ENCODE measurements at places on chromosomes 2 and 18.

DNA sequence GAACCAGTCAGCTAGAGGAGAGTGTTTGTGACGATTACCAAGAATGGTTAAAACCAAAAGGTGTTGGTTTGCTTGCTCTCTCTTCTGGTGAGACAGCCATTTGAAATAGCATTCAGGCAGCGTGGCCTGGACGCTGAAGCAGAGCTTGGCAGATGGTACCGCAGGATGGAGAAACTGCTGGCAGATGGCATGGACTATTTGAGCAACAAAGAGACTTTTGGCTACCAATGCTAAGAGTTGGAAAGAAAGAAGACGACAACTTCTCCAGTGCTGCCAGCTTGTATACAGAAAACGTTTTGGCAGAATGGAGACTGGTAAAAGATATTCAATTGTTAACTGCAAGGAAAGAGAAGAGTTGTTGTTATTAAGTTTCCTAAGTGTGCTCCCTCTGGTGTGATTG is 315.0 kb downstream of the PARD3B start:
- no peak for DNase-seq

DNA sequence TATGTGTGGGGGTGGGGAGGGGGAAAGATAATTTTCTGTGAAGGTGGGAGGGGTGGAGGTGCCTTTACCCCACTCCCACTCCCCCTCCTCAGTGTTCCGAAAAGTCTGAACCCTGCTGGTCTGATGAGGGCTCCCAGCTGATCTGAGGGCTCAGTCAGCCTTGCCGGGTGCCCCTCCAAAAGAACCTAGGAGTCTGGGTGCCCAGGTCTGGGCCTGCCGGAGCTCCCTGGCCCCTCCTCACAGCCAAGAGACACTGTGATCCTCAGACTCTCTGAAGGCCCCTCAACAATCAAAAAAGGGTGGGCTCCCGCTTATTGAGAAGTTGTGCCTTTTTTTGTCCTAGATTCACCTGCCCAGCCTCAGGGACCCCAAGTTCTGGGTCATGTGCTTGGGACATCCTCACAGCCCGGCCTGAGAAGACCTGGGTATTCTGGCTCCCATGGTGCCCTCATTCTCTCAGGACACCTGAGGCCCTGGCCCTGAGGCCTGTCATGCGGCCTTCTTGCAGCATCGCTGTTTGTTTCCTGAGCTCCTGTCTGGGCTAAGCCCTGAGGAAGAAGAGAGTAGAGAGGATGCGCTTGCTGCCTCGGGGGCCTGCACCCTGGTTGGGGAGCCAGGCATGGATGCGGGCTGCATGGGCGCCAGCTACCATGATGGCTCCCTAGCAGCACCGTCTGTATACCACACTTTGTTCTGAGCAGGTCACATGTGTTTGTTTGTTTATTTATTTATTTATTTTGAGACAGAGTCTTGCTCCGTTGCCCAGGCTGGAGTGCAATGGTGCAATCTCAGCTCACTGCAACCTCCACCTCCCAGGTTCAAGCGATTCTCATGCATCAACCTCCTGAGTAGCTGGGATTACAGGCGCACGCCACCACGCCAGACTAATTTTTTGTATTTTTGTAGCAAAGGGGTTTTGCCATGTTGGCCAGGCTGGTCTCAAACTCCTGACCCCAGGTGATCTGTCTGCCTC is 44.0 kb downstream of the SDC1 start:
- DNase-seq = no peak

DNA sequence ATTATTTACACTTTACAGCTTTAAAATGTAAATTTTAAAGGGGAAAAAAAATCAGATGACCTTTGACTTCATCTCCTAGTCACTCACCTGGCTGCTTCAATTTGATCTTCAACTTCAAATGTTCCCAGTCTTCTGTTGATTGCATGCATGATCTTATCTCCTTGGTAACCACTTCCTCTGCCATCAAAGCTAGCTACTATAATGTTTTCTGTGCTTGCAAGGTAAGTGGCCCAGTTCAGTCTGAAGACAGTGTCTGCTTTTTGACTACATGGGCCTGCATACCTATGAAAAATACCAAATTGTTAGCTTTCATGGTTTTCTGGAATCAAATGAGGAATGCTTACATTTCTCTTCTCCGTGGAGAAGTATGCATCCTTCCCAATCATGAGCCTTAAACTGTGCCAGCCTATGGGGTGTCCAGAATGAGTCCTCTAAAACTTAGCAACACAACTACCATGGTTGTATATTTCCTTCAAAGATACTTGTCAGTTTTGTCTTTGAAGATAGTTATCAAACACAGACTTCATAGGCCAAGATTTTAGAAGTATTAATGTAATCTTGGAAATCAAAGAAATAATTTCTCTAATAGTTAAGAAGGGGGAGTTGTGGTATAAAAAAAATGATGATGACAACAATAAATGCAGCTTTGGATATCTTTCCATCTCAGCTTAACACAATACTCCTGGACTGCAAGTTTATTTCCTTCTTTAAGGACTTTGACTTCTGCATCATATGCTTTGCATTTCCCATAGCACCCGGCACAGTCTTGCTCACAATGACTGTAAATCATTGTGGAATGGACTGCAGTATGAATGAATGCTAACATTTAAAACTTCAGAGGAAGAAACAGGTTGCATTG is 62.1 kb downstream of the DPP4 start:
- DNase-seq = no peak

DNA sequence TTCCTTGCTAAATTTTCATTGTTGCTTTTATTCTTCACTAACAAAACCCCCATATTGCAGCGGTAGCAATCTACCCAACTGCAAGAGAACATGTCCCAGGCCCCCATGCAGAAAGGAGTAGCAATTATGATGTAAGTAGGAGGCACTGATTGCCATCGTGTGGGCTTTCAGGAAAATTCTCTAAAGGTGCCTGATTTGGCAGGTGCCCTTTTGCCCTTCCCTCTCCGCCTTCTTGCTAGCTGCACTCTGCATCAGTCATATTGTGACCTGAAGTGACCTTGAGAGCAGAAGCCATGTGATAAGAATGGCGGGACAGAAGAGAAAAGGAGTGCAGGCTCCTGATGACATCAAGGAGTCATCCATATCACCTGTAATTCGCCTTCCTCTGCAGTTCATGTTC is 112.1 kb downstream of the NCKAP5 start:
- DNase-seq = no peak

DNA sequence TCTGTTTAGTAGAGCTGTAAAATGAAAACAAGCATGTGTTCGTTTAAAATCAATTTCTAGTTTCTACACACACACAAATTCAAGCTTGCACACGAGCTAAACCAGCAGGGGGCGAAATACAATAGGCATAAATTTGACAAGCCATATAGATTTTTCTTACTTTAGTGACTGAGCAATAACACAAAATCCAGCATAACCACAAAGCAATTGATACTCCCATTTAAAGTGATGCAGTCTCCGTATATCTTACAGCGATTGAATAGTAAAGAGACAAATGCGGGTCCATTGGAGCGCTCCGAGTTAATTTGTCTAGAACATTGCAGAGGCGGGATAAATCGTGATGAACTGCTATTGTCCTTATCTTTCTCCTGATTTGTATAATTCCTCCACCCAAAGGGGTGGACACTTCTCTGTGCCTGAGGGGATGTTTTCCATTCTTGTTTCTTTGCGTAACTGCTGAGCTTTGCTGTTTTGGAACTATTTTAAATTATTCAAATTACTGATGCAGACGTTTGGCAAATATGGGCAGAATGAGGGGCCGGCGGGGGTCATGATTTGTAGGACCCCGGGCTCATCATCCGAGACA is 1.2 kb upstream of the AFTPH start:
- peak; percentile 29 for DNase-seq

DNA sequence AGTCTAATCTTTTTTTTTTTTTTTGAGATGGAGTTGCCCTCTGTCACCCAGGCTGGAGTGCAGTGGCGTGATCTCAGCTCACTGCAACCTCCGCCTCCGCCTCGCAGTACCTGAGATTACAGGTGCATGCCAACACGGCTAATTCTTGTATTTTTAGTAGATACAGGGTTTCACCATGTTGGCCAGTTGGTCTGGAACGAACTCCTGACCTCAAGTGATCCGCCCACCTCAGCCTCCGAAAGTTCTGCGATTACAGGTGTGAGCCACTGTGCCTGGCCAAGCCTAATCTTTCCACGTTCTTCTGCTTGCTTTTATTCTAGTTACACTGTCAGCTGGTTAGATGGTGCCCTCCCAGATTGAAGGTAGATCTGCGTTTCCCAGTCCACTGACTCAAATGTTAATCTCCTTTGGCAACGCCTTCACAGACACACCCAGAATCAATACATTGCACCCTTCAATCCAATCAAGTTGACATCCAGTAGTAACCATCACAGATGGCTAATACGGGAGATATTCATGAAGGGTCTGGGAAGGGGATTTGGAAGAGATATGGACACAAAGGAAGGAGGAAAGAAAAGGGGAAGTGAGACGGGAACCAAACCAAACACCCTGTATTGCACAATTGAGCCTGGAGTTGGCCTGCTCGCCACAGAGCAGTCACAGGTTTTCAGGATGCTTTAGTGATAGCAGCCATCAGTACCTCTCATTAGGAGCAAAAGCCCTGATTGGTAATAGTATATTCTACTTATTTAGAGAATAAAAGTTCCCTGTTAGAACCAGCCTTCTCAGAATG is 229.8 kb downstream of the PIK3C3 start:
- no peak for DNase-seq

GRCh38 chr2:225130093-225130492 is 87.8 kb upstream of the DOCK10 start:
- DNase-seq = no peak

GRCh38 chr2:44680424-44680971 is 261.0 kb upstream of the SIX3 start:
- DNase-seq = no peak

GRCh38 chr2:237432484-237433092 is 18.6 kb upstream of the COL6A3 start:
- no peak for DNase-seq

- DNase-seq = no peak
Measured at GRCh38 chr2:205086662-205087061, 541.4 kb downstream of the PARD3B start.

DNA sequence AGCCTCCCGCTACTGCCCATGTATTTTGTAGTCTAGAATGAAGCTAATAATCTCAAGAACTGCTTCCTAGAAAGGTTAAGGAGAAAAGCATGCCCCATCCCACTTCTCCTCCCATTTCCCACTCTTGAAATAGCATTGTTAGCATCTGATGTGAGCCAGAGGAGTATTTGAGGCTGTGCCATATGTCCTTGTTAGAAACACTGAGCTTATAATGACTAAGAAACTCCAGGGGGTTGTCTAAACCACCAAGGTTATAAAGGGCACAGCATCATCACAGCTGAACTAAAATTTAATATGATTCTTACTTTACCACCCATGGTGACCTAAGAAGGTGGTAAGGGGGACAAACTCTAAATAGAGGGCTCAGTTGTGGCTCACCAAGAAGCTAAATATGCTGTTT is 16.6 kb downstream of the TSPYL6 start:
- no peak for DNase-seq

- DNase-seq = no peak
Measured at GRCh38 chr2:59425247-59425646, 1128.2 kb downstream of the BCL11A start.

GRCh38 chr2:166090346-166090745 is 37.5 kb downstream of the SCN1A start:
- DNase-seq = no peak

GRCh38 chr2:134338208-134338607 is 84.3 kb downstream of the MGAT5 start:
- no peak for DNase-seq

DNA sequence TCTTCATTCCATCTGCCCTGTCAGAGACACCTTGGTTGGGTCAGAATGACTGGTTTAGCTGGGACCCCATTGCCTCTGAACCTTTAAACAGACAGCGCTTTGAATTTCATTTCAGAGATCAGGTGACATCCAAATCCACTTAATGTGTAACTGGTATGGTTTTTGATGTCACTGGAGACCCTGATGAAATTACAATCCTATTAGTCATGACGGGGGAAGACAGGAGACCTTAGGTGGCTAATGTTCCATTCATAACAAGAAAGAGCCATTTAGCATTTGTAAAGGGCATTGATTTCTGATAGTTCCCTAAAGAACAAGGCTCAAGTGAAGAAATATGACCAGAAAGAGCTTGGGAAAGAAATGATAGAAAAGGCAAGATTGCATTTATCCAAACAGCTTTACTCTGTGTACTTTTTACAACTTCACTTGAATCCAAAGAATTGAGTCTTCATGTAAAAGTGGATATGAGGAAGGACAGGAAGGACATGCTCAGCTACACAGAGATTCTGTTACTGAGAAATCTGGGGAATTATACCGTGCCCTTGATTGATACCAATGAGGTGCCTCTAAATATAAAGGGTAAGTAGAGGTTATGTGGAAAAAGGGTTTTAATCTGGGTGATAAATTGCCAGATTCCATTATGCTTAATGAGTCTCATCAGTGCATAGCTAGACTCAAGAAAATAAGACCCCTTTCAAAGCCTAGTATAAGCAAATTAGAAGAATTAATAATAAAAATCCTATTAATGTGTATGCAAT is 198.2 kb downstream of the NCKAP5 start:
- DNase-seq = no peak

- no peak for DNase-seq
Measured at GRCh38 chr2:164967781-164968228, 12.5 kb upstream of the SLC38A11 start.

DNA sequence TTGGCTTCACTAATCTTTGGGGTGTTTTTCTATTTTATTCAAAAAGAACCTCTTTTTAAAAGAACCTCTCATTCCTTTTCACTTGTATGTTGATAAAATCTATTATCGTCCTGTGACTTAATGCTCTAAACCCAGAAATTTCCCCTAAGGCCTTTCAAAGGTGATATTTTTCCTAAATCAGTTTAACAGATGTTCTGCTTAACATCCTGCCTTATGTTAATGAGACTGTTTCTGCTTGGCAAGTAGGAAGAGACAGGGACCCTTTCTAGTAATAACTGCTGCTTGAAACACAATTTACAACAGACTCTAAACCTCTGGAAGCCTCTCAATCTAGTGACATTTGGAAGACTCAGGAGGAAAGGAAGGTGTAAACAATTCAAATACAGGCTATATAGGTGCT is 128.8 kb downstream of the KCNJ3 start:
- DNase-seq = no peak

- DNase-seq = no peak
Measured at GRCh38 chr2:70009762-70010575, 48.5 kb upstream of the ASPRV1 start.

DNA sequence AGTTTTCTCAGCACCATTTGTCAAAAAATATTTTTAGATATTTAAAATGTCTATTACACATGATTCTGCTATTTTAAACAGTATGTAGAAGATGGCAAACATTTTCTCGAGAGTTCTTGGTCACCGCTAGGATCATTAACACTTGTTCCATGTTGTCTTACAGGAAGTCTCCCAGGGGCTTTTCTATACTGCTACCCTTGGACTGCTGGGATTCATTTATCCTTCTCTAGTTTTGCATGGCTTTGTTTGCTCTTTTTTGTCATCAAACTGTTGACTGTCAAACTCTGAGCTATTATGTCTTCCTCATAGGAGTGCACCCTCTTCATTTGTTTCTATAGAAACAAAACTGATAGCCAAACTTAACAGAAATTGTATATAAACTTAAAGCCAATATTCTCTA is 184.9 kb downstream of the CDCA7 start:
- no peak for DNase-seq

GRCh38 chr2:207283356-207283755 is 117.6 kb upstream of the KLF7 start:
- DNase-seq = no peak
